Glomerular endothelial cell (primary cell): ENCODE measurements at places on chromosomes 4 and X.

GRCh38 chrX:19627081-19627480, 111.8 kb upstream of the MAP3K15 start:
- no peak for DNase-seq

GRCh38 chr4:69830560-69831269, 29.2 kb downstream of the SULT1E1 start:
- no peak for DNase-seq

DNA sequence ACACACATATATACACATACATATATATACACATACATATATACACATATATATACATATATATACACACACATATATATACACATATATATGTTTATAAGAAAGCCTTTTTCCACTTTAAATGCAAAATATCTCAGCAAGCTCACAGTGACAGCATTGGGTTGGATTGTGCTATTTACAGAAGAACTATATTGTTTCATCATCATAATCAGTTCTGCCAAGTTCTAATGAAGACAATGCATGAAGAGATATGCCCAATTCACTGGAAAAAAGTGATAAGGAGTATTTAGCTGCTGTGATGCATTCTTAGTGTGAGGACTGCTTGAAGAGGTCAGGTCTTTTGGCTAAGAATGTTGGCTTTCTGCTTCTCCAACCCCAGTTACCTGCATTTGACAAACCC, 54.4 kb downstream of the RNF150 start:
- DNase-seq, result no peak

GRCh38 chrX:46204721-46205422, 340.3 kb downstream of the ZNF674 start:
- no peak for DNase-seq

DNA sequence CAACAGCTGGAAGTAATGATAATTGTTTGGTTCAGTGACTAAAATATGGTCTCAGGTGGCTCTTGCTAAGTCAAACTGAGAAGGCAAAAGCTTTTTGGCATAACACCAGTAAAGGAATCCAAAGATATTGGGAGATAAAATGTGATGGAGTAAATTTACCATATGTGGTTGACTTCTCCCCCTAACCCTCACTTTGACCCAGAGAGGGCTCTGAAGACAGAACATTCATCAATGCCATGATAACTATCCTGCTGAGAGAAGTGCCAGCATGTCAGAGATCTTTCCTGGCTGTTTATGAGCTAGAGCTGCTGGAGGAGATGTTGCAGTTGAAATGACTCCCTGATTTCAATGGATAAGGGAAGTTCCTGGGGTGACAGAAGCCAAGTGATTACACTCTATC, 213.4 kb downstream of the SPCS3 start:
- DNase-seq, result no peak

- DNase-seq, result no peak
Measured at GRCh38 chr4:11418610-11419009, 10.1 kb downstream of the HS3ST1 start.

DNA sequence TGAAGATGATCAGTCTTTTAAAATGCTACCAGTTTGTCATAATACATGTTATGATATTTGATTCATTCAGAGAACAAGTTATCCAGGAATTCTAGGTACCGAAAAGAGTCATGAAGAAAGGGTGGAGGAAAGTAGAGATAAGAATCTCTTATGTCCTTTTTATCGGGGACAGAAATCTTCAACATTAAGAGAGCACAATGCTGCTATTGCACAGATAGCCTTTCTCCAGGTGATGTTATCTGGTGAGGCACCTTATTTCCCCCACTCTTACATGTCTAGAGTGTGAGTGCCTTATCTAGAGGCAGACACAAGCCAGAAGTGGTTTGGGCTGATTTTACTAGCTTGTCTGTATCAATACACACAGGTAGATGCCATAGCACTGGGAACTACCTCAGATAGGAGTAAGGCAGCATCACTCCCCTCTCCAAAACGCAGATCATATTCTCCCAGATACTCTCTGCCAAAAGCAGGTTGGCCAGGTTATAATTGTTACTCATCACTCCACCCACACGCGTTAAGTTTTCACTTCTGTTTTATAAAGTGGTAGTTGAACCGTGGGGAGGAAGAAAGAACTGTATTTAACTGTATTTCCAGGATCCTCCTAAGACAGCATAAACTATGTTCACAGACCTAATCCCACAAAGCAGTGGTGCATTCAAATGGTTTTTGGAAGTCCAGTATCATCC, 38.4 kb downstream of the AREG start:
- no peak for DNase-seq

DNA sequence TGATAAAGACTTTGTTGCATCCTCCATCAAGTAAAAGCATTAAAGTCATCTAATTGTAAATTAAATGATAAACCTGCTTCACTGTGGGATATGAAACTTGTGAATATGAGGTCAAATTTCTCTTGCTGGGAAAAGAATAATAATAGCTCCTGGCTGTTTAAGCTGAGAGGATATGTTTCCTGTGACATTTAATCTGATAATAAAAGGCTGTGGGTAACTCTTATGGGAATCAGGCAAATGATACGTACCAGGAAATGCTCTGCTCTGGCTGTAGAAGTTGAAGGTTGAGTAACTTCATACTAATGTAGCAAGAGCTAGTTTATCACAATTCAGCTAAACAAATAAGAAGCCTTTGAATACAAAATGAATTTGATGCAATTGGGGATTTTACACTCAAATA, 574.6 kb downstream of the RAPGEF2 start:
- no peak for DNase-seq

GRCh38 chrX:63349307-63349706, 1.8 kb downstream of the SPIN4 start:
- no peak for DNase-seq

GRCh38 chr4:19583827-19584569, 667.7 kb upstream of the SLIT2 start:
- DNase-seq, result no peak

GRCh38 chrX:41133551-41133950, 48.3 kb downstream of the USP9X start:
- no peak for DNase-seq

DNA sequence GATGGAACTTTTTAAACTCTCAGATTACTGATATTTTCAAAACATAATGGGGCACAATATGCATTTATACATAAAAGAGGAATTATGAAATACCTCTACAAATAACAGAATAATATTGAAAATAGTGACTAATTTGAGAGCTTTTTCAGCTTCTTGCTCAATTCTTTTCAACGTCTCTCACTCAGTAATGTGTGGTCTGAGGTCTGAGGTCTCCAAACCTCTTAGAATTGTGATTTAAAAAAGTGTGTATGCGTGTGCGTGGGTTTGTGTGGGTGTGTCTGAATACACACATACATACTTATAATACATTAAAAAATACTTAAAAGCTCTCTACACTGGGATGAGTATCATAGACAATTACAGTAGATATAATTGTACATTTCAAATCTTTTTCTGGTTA, 7.9 kb downstream of the NDNF start:
- no peak for DNase-seq

DNA sequence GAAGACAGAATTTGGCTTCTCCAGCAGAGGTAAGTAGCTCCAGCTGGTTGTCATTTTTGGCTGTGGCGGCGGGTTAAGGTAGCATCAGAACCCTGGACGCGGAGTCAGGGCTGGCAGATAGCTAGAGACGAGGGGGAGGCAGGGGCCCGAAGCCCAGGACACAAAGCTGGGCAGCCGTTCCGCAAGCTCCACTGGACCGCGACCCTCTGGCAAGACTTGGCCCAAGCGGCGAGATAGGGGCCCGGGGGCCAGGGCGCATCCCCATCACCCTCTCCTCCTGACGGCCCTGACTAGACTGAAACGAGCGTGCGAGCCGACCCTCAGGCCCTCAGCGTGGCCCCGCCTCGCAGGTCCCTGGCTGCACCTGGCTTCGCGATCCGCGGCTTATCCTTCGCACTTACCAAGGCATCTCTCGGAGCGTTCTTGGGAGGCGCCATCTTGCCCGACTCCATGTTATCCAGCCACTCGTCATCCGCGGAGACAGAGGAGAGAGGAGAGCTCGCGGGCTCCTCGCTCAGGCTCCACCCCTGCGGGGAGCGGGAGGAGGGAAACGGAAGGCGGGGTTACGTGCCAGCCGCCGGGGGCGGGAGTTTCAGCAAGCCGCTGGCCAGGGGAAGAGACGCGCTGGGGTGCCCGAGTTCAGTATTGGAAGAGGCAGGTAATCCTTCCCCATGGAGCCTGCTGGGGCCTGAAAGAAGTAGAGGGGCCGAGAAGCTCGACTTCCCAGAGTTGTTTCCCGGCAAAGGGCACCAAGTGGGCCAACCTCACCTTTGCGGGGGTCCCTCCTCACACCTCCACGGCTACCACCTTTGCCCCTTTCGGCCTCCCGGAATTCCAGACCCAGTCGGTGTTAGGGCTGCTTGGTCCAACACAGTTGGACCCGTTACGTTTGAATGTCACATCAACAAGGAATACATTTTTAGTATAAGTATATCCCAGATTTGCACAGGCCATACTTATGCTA, at the start of gene TAF9B:
TSS of gene TAF9B (minus strand) at position 491 of the 964 bp plus-strand sequence. CDS start at position 452, 39 bp downstream.
- DNase-seq, result no peak

- DNase-seq, result no peak
Measured at GRCh38 chr4:24850674-24851073, 55.3 kb downstream of the SOD3 start.

DNA sequence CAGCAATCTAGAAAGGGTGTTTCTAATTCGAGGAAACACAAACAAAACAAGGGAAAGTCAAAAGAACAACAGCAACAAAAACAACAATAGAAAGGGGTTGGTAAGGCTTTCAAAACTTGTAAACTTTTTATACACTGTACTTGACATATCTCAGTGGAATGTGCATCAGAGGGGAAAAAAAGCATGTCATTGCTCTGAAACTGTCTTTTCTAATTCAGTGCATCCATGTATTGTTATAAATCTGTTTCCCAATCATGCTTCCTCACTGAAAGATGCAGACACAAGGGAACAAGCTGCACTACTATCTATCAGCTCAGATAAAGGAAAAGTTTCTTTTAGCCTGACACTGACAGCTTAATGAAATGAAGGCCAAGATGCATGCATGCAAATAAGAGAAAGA, 44.2 kb upstream of the PCDH18 start:
- no peak for DNase-seq

GRCh38 chrX:23901805-23902204, 5.9 kb downstream of the APOO start:
- DNase-seq, result no peak

- no peak for DNase-seq
Measured at GRCh38 chr4:140163029-140163810, 9.2 kb upstream of the MAML3 start.

DNA sequence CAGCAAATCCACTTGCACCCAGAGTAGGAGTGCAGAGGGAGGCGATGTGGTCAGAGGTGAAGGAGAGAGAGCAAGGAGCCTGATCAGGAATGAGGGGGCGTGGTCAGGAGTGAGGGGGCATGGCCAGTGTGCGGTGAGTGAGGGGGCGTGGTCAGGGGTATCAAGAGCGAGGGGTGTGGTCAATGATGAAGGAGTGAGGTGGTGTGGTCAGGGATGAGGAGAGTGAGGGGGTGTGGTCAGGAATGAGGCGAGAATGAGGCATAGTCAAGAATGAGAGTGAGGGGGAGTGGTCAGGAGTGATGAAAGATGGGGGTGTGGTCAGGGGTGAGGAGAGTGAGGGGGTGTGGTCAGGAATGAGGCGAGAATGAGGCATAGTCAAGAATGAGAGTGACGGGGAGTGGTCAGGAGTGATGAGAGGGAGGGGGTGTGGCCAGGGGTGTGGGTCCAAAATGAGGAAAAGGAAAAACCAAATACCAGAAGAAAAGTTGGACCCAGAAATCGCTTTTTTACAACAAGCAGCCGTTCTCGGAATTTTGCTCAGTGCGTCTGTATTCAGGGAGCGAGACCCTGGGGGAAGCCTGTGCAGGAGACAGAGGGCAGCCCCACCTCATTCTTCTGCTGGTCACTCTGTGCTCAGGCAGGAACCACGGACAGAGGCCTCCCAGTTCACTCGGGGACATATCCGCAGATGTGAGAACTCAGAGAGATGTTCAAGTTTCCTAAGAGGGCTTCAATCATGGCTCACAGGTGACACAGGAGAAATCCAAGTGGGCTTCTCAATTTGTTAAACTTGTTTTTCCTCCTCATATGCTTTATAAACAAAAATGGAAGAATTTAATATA, 47.5 kb downstream of the MAGEA1 start:
- DNase-seq, result no peak

DNA sequence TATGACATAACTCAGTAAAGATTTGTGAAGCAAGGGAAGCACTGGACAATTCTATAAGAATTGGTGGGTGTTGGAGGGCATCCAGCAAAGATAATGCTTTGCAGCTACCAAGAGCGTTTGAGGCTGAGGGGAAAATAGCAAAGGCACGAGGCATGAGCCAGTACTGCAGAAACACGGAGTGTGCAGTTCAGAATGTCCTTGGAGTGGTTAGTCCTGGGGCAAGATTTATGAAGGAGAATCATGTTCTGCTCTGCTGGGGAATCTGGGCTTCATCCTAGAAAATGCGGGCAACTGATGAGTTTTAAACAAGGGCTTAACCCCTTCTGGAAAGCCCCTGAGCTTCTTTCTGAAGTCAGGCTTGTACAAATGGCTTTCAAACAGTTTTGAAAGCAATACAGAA, 452.5 kb downstream of the IL15 start:
- DNase-seq, result no peak

DNA sequence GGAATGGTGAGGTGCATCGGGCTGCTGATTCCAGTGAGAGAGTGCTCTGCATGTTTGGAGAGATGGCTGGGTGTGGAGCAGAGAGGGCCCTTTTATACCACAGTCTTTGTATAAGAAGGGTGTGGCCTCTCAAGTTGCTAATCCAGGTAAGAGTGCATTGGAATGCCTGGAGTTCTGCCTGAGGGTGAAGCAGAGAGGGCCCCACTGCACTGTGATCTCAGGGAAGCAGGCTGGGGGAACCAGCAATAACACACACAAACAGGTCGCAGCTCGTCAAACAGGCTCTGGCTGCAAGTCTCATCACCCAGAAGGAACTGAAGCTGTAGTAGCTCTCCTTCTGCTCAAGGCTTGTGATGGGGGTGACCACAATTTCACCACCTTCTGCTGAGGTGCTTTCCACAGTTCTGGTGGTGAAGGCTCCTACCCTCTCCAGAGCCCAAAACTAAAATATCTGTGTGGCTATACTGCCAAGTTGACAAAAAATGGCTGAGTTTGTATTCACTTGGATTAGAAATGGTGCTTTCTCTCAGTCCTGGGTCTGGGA, 687.4 kb upstream of the HS3ST1 start:
- DNase-seq, result no peak

- DNase-seq, result no peak
Measured at GRCh38 chr4:88939697-88940096, 117.3 kb downstream of the FAM13A start.

- DNase-seq, result no peak
Measured at GRCh38 chr4:109278594-109279031, 23.8 kb downstream of the COL25A1 start.

GRCh38 chr4:184329659-184330400, 112.2 kb upstream of the ENPP6 start:
- no peak for DNase-seq

- DNase-seq, result no peak
Measured at GRCh38 chr4:142406499-142406835, 439.6 kb downstream of the INPP4B start.

GRCh38 chr4:36523182-36523581, 241.8 kb downstream of the DTHD1 start:
- no peak for DNase-seq

- no peak for DNase-seq
Measured at GRCh38 chr4:139985401-139985800, 168.6 kb downstream of the MAML3 start.
